Mesothelial cell of epicardium (in vitro differentiated cells): ENCODE measurements at places on chromosomes 4 and X.

GRCh38 chrX:71581210-71581609 lies 3.0 kb downstream of the GCNA start:
- DNase-seq: no peak

GRCh38 chr4:185958094-185958747 lies 110.7 kb upstream of the TLR3 start:
- no peak for DNase-seq

GRCh38 chrX:41868392-41868977 lies 54.9 kb downstream of the CASK start:
- DNase-seq: no peak

DNA sequence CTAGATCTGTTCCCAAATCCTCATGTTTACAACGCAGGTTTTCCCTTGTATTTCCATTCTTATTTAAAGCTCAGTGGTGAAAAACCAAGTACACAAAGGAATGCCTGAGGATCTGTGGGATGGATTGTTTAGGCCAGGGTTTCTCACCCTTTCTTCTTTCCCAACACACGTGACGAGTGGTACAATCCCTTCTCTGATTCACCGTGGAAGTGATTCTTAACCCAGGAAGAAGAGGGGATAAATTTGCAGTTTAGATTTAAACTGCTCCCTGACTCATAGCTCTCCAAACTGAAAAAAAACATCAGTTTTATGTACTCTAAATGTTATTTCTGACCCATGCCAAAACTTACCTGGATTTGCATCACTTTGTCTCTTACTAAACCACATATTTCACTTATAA lies 17.0 kb downstream of the PAQR3 start:
- DNase-seq: no peak

- DNase-seq: peak; percentile 56
Measured at GRCh38 chr4:26860922-26861433, 337 bp downstream of the STIM2 start.

DNA sequence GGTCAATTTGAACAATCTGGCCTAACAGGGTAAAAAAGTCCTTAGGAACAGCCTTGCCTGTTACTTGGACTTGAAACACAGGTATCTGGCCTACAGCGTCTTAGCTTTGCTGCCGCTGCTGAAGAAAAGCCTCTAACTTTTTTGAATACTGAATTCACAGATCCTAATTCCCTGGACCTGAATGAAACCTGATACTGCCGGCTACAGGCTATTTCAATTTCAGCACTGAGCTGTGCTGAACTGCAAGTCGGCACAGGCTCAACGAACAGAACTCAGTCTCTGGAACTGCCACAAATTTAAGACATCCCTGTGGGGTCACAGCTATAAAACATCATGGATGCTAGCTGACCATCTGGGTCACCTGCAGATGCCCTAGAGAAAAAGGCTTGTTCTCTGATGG lies 7.2 kb downstream of the NR0B1 start:
- no peak for DNase-seq

- DNase-seq: no peak
Measured at GRCh38 chr4:89009115-89009514, 47.9 kb downstream of the FAM13A start.

DNA sequence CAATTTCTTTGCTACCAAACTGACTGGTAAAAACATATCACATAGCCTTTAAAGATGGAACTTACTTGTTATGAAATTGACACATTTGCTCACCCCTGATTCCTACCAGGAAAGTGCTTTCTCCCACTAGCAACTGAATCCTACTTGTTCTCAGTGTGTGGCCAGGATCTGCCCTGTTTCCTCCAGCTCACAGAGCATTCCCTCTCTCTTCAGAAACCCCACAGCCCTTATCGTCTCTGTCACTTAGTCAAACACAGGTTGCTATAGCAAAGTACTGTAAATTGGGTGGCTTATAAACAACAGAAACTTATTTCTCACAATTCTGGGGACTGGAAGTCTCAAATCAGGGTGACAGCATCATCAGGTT lies 265.2 kb upstream of the BOD1L1 start:
- DNase-seq: no peak

DNA sequence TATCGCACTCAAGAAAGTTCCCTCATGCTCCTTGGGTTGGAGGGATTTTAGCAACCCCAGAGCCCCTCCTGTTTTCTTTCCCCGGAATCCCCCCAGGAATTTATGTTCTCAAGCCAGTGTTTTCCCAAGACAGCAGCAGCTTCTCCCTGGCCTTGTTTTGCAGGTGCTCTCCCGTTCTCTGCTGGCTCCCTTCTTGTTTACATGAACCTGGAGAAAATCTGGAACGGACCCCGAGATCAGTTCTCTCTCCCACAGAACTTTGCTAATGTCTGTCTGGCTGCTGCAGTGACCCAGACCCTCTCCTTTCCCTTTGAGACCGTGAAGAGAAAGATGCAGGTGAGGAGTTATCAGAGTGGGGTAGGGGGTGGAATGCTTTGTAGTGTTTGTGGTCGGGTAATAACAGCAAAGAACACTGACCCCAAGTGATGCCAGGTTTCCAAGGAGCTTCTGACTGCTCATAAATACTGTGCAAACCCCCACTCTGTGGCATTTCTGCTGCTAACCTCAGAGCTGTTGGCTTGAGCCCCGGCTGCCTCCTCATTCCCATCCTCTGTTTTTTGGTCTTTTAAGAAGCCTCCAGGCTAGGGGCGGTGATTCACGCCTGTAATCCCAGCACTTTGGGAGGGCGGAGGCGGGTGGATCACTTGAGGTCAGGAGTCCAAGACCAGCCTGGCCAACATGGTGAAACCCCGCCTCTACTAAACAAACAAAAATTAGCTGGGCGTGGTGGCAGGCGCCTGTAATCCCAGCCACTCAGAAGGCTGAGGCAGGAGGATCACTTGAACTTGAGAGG lies 11.1 kb downstream of the SLC25A43 start:
- no peak for DNase-seq

- no peak for DNase-seq
Measured at GRCh38 chr4:109067508-109068235, 234.8 kb downstream of the COL25A1 start.

DNA sequence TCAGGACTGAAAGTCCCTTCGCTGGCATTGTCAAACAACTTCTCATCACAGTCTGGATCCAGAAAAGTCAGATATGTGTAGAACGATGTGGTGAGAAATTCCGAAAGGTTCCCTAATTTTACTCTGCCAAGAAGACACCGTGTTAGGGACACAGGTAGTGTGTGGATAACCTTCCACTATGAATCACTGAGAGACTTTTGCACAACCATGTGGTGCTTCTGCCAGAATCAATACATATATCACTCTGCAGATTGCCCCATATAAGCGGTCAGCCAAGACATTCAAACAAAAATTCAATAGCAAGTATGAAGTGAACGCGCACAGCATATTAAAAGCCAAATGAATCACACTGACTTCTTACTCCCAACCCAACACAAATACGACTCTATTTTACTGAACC lies 63.8 kb downstream of the PHKA2 start:
- DNase-seq: no peak

GRCh38 chr4:186844059-186844681 lies 120.5 kb upstream of the FAT1 start:
- no peak for DNase-seq

- no peak for DNase-seq
Measured at GRCh38 chrX:68415316-68415715, 18.0 kb downstream of the OPHN1 start.

DNA sequence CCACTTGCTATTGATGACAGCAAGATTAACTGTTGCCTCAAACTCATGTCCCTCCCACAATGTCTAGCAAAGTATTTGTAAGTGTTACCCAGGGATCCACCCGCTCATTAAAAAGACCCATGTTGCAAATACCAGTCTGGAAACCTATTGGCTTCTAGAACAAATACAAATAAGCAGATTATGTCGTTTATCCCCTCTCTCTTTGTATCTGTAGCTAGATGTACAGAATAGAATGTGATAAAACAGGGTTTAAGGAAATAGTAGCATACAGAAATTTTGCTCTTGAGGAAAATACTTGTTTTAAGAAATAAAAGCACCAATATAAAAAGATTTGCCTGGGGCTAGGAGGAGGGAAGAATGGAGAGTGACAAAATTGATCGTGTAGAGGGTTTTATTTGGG lies 142.7 kb upstream of the ZIC3 start:
- DNase-seq: no peak
